CD8-positive, alpha-beta memory T cell (primary cell): ENCODE measurements at places on chromosomes 2 and 18. TPM values are rescaled to one million over a fixed set of nuclear protein-coding genes. Genes with fewer than 3 reads are reported as not detected.

- no peak for DNase-seq
Measured at GRCh38 chr18:57095884-57096283, 51.0 kb upstream of the BOD1L2 start.

DNA sequence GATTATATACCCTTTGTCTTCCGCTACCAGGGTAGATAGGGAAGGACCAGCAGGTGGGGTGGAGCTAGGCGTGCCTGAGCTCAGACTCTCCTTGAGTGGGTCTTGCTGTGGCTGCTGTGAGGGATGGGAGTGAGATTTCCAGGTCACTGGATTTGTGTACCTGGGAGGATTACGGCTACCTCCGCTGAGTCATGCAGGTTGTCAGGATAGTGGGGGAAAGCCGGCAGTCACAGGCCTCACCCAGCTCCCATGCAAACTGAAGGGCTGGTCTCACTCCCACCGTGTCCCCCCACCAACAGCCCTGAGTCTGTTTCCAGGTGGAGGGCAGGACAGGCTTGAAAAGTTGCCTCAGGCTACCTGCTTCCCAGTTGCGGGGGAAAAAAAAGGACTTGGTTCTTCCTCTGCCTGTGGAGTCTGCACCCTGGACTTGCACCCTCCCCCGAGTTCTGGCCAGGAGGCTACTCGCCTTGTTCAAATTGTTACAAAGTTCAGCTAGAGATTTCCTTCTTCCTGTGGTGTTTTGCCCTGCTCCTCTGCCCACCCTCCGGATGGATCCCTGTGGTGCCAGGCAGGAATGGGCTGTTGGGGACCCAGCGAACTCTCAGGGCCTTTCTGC lies 268.3 kb downstream of the VAPA start:
- no peak for DNase-seq

GRCh38 chr2:113080134-113080533 lies 12.4 kb downstream of the IL1F10 start:
- DNase-seq, result no peak

GPR35 gene
- total RNA-seq, result 8.4 TPM

MSTN gene
- not detected for total RNA-seq

SCN7A gene
- not detected for total RNA-seq
